Adipocyte (in vitro differentiated cells): ENCODE measurements at places on chromosomes 16 and 17.

DNA sequence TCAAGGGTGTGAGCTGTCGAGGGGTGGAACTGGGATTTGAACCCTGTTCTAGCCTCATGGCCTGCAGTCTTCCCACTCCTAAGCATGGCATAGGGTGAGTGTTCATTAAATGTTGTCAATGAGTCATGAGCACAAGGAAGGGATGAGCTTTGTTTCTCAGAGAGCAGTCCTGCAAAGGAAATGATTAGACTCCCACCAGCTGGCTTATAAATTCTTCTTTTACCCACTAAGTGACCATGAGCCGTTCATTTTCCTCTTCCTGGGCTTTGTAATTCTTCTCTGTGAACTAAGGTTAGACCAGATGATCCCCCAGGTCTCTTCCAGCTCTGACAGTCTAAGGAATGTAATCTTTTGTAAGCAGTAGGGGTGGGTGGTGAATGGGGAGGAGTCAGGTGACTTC, 47.9 kb upstream of the HNF1B start:
- DNase-seq, result no peak

DNA sequence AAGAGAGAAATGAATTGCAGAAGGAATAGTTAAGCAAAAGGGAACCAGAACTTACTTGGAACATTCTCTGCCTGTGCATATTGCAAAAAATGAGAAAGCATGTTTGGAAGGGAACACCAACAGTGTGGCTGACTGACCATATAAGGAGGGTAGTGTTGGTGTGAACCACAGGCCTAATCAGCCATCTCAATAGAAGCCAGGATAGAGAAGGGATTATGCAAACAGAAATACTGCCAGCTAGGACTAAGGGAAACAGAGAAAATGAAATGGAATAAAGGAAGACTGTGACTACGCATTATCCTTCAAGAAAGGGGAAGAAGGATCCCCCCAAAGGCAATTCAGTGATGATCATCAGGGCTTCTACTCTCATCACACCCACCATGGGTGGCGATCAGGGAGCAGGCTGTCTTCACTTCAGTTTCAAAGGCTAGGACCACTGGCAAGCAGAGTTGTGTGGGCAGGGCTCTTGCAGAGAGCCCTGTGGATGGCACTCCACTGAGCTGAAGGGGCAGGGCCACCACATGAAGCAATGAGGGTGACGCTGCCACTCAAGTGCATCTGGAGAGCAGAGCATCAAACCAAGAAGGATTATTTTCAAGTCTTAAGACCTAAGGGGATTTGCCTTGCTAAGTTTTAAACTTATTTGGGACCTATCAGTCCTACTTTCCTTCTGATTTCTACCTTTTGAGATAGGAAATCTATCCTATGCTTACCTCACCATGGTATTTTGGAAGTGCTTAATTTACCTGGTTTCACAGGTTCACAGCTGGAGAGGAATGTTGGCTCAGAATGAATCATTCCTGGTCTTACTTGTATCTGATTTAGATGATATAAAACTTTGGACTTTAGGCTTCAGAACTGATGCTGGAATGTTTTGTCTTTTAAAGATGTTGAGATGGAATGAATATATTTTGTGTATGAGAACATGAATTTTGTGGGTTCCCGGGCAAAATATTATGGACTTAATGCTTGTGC, 140.5 kb downstream of the SSH2 start:
- peak; percentile 41 for DNase-seq

DNA sequence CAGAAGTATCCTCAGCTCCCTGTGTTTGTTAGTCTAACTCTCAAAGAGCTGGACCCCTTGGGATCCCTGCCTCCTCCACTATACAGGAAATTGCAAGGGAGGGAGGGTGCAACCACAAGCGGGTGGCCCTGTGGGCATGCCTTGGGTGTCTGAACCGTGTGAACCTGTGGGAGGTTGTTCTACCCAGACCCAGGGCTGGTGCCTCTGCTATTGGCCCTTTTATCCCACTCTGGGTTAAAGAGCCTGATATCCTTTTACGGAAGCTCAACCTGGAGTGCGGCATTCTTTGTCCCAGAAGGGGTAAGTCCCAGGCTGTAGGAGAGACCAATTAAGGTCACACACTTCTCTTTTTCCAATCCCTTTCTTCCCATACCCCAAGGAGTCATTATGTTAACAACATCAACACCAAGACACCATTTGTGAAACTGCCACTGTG, 53.4 kb downstream of the ARSG start:
- no peak for DNase-seq

DNA sequence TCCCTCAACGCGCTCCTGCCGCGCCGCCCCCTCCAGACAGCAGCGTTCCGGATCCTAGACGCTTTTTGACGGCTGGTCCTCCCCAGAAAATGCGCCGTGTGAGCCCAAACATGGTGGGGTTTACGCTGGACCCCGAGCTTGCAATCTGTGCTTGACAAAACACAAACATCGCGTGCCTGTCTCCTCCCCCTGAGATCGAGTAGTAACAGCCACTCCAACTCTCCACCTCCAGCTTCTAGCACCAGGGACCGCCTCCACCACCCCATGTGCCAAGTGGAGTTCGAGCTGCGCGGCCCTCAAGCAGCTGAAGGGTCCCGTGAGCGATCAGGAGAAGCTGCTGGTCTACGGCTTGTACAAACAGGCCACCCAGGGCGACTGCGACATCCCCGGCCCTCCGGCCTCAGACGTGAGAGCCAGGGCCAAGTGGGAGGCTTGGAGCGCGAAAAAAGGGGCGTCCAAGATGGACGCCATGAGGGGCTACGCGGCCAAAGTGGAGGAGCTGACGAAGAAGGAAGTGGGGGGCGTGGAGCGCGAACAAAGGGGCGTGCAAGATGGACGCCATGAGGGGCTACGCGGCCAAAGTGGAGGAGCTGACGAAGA, 656 bp upstream of the GEMIN4 start:
- no peak for DNase-seq

GRCh38 chr16:70529051-70529777, 5.6 kb downstream of the SF3B3 start:
- peak; percentile 89 for DNase-seq

DNA sequence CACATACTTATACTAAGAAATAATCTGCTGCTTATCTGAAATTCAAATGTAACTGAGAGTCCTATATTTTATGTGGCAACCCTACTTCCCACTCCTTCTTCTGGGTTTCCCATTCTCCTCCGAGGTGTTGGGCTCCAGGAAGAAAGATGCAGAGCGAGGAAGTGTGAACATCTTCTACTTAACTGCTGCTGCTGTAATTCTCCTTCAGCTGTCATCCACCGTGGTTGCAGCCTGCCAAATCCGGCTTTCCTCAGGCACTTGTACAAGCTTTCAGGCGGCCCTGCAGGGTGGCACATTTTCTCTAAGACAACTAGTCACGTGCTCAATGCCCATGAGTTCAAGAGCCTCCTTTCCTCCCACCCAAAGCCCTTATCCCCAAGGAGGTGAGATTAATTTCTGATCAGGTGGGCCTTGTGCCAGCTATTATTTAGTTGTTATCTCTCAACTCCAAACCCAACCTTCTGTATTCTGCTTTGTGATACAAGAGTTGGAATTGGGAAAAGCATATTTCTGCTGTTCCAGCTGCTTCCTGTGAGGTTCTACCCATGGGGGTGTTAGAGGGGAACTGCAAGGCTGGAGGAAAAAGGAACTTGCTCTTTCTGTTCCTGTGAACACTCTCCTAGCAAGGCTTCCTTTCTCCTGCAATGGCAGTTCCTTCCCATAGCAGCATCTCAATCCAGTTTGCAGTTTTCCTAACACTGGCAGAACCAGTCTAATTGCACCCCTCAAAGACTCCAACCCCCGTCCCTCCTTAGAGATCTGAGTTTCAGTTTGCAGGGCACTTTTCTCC, 67.6 kb upstream of the RBBP6 start:
- no peak for DNase-seq

GRCh38 chr16:10575506-10576130, 4.8 kb downstream of the EMP2 start:
- DNase-seq, result peak; percentile 45

DNA sequence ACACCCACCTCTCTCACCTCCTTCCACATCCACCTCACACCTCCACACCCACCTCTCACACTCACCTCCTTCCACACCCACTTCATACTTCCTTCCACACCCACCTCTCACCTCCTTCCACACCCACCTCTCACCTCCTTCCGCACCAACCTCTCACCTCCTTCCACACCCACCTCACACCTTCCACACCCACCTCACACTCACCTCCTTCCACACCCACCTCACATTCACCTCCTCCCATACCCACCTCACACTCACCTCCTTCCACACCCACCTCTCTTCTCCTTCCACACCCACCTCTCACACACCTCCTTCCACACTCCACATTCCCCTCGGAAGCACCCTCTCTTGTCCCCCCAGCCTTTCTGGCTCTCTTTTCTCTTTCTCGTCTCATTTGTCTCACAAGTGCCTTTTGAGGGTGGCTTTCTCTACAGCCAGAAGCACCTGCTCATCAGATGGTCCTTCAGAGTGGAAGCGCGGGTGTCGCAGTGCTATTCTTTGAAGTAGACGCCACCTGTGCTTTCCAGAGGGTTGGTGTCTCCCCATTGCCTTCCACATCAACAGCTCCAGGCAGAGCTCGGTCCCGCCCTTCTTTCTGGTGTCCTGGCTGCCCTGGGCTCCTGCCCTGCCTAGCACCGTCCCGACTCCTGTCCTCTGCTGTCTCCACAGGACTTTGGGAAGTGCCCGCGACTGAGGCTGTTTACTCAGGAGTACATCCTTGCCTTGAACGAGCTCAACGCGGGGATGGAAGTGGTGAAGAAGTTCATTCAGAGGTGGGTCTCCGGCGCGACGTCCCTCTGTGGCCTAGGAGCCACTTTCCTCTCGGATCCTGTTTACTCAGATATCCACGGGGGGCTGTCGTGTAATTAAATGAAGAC, 109.4 kb upstream of the PLCG2 start:
- no peak for DNase-seq

GRCh38 chr17:1951920-1952319, 73.2 kb downstream of the RTN4RL1 start:
- DNase-seq, result no peak

- no peak for DNase-seq
These were observed 39.1 kb upstream of the PABPN1L start for GRCh38 chr16:88905563-88905962.

DNA sequence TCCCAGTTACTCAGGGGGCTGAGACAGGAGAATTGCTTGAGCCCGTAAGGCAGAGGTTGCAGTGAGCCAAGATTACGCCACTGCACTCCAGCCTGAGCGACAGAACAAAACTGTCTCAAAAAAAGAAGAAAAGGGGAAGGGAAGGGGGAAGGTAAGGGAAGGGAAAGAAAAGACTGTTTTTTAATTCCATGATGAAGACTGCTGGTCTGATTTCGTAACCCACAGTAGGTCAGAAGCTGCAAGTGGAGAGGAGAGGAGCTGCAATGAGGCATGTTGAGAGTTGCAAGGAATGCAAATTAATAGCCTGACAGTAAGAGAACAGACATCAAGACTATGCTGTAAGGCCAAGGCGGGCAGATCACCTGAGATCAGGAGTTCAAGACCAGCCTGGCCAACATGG, 33.3 kb downstream of the HELZ start:
- peak; percentile 78 for DNase-seq

DNA sequence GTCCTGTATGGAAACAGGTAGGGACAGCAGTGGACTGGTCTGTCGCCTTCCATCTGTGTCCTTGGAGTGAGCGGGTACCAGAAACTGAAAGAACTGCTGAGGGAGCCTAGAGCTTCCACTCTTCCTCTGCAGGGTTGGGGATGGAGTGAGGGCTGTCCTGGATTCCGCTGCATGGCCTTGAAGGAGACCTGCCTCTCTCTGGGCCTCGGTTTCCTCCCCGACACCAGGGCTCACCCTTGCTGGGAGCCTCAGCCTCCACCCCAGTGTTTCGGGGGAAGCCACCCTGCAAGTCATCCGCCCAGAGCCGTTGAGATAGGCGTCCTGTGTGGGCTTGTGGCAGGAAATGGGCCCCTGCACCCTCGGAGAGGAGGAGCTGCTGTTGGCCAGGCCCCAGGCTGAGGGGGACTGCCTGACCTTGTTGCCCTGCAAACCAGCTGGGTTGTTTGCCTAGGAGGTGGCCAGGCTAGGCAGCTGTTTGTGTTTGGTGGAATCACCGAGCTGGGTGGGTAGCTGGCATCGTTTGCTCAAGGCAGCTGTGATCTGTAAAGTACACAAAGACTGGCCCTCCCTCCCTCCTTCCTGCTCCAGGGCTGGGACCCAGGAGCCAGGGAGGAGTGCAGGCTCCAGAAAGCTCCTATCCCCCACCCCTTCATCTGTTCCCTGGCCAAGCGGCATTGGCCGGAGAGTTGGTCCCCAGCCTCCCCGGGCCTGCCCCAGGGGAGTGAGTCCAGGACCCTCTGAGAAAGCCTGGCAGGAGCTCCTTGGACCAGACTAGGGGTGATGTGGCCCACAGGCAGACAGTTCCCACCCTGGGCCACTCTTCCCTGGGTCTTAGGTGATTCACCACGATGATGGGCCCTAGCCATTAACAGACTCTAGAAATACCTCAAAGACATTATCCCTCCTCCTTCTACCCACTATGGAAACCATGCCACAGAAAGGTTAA, 1.3 kb downstream of the RAB37 start:
- DNase-seq, result no peak

DNA sequence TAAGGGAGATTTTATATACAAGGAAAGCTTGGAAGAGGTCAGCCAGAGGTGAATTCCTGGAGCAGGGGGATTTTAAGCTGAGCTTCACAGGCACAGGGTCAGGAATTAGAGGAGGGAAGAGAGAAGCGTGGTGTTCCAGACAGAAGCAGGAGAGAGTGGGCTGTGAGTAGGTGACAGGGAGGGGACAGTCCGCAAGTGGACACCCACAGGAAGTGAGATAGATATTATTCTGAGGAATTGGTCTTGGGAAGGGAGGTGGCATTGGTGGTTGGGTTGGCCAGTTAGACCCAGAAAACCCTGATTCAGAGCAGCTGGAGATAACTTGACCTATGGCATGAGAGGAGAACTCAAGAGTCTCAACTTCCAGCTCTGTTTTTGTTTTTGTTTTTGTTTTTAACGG, 14.7 kb downstream of the PHB1 start:
- DNase-seq, result no peak

GRCh38 chr17:11921296-11921695, 76.0 kb downstream of the ZNF18 start:
- no peak for DNase-seq

DNA sequence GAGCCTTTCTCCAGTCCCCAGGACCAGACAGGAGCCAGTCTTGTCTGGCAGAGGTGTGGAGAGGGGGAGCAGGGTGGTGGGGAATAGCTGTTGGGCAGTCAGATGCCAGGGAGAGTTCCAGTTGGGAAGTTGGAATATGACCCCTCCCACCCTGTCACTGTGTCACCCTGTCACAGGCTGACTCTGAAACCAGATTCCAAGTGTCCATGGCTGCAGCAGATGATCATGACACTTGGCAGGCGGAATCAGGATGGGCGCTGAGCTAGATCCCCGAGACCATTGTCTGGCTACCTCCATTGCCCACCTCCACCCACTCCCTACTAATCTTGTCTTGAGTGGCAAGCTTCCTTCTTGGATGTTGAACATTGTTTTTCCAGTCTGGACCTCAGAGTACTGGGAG, 9.2 kb upstream of the NFATC3 start:
- no peak for DNase-seq

- no peak for DNase-seq
These were observed 33.6 kb upstream of the APOH start for GRCh38 chr17:66262767-66263166.
